M059J (cell line): ENCODE measurements at places on chromosomes 2 and 18. TPM values are rescaled to one million over a fixed set of nuclear protein-coding genes. Genes with fewer than 3 reads are reported as not detected.

GRCh38 chr18:50994031-50994430, 26.2 kb downstream of the ELAC1 start:
- DNase-seq = no peak

Gene RAB6C
- total RNA-seq = 0.02 TPM in 1 of 2 replicates, not detected in the other

DNA sequence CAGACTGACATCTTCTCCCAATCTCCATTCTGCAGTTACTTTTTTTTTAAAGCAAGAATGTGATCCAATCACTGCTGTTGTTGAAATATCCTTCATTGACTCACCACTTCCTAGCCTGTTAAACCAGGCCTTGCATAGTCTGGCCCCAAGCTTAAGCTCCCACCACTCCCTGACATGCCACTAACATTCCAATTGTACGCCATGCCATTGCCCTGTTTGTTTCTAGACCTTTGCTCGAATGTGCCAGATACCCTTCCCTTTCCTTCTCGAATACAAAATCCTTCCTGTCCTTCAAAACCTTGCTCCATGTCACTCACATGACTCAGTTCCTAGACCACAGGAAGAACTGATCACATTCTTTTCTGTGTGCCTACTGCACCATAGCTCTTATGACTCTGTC, 224.2 kb downstream of the CYRIA start:
- DNase-seq = no peak

DNA sequence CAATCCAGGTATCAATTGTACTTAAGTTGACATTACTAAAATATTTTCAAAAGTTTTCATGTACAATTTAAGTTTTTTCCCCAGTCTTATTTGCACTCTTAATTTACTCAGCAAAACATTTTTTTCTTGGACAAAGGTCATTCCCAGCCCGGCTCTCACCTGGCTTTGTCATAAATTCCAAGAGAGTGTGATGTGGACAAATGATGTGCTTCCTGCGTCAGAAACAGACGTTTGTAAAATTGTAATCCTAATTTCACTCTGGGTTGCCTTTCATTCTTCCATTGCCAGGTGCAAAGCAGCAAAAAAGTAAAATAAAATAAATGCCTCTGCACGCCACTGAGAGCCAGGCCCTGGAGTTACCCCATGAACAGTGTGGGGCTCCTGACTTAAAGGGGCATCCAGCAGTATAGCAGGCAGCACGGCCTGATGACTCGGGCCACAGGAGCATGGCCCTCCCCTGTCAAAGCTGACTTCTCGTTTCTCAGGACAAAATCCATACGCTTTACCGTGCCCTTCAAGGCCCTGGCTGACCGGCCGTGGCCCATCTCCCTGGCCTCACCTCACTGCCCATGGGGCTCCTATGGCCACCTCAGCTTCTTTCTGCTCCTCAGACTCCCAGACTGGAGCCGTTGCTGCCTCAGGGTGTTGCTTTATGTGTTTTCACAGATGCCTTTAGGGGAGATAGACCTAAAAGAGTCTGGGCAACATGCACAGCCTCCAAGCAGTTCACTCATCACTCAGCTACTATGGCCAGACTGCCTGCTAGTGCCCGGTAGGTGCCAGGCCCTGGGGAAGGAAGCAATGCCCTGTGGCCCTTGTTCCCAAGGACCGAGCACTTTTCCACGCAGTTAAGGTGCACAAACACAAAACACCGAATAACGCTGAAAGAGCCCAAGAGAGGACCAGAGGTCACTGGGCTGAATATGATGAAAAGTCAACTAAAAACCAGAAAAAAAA, 7.6 kb upstream of the TMEM185B start:
- peak; percentile 32 for DNase-seq

DNA sequence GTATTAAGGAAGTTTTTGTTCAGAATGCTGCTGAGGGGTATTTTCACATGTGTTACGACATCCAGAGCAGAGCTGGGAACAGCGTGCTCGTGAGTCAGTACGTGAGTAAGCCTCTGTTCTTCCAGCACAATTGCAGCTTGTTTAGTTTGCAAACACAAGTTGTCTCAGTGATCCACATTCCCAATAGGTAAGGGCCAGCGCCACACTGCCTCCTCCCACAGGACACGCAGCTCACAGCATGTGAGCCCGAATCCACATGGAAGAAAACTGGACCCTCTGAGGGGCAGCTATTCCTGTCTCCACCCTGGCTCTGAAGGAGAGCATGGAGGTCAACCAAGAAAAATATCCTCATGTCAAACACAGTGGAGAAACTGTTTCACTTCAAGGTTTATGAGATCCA, 173.9 kb upstream of the PID1 start:
- peak; percentile 94 for DNase-seq

DNA sequence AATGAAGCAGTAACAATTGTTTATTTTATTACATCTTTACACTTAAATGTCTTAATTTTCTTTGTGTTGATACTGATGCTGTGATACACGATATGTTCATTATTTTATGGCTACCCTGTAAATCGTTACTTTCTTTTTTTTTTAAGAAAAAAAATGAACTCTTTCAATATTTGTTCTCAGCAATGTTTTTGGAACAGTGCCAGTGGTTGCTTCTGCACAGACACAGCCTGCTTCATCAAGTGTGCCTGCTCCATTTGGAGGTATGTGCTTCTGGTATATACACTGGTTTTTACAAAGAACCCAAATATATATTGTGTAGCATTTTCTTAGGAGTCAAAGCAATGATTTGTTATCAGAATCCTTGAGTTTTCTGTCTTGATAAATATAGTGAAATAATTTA, 62.2 kb upstream of the SCYGR2 start:
- DNase-seq = no peak

GRCh38 chr18:21934766-21935015, 194.1 kb downstream of the MIB1 start:
- no peak for DNase-seq

DNA sequence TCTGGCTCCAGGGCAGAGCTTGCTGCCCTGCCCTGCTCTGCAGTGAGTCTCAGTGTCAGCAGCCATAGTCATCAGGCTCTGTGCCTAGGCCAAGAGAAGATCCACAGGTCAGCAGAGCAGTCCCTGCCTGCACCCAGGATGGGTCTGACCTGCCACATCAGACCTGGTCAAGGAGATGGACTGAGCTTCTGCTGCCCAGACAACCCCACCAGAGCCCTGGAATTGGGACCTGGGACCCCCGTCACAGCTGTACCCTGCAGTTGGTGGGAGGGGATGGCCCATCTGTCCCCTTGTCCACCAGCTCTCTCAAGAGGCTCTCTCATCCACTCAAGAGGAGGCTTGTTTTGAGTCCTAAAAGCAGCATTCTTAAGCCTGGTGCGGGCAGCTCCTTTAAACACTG, 142.6 kb downstream of the TFCP2L1 start:
- no peak for DNase-seq

- peak; percentile 58 for DNase-seq
Observed at GRCh38 chr2:207202645-207203044, 36.9 kb upstream of the KLF7 start.

Gene DES
- total RNA-seq = 0.37 TPM in 1 of 2 replicates, not detected in the other
